ENCODE measurements at places on chromosomes 2 and 18.

DNA sequence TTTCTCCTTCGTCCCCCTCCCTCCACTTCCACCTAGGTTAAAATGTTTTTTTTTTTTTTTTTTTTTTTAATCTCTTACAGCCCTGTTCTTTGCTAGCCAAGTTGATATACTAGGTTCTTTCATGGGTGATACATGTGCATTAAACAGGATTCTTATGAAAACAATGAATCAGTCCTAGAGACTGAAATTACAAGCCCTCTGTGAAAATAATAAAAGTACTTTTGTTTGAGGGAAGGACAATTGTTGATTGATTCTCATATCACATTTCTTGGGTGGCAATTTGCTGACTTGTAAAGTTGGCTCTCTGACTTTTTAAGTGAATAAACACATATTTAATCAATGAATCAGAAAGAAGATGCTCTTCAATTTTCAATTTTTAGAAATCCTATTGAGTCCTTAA, 639.9 kb downstream of the LRP1B start:
- H3K27ac ChIP-seq, result no peak overlapping the region
- DNase-seq, result no peak
- no peaks in the 10 kb centered on the region for H3K4me1 ChIP-seq
- H3K4me3 ChIP-seq, result no peak overlapping the region

GRCh38 chr2:119873350-119874315, 113.9 kb downstream of the PTPN4 start:
- H3K27ac ChIP-seq, result no peak overlapping the region
- DNase-seq, result no peak
- no peaks in the 10 kb centered on the region for H3K27me3 ChIP-seq
- no peaks in the 10 kb centered on the region for H3K4me1 ChIP-seq
- H3K36me3 ChIP-seq, result no peaks in the 10 kb centered on the region

DNA sequence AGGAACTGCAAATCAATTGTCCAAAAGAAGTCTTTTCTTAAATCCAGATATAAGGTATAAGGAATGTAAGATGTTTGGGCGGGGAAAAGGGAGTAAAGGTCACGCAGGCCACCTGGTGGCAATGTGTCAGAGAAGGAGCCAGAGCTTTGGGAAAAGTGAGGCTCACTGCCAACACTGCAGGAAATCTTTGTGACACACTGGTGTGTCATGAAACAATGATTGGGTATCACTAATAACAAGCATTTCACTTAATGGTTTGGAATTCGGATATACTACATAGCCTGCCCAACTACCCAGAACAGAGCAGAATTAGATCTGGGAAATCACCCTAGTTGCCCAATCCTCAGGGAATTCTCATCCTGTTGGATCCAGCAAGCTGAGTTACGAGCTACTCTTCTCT, 61.0 kb downstream of the RBMS1 start:
- H3K4me1 ChIP-seq, result peaks cover 9% of the 10 kb centered on the region
- peaks cover 2% of the 10 kb centered on the region for H3K36me3 ChIP-seq
- H3K27me3 ChIP-seq, result no peaks in the 10 kb centered on the region
- DNase-seq, result no peak
- no peak overlapping the region for H3K4me3 ChIP-seq

DNA sequence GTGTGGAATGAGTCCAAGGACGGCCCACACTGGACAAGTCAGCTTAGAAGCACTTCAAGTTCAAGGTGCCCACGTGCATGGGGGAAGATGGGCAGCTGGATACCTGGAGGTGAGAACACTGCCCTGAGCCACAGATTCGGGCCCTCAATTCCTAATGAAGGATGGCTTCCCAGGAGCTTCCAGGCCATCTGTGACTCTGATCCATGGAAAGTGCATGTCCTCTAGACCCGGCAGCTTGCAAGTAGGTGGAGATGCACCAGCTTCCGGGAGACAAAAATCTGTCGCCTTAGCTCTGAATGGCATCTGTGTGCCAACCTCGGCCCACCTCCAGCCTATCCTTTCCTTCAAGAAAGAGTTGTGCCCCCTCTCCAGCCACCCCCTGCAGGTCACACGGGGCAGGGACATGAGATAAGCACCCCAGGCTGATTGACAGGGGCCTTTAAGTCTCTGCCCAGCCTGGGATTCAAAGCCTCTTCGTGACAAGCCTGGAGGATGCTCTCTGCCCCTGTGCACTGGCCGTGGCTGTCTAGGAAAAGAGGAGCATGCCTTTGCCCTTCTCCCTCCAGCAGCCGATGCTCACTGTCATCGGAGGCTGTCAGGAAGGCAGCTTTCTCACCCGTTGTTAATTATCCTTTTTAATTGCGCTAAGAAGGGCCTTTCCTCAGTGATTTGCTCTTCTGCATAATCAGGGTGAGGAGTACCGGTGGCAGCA, 65.5 kb downstream of the BIN1 start:
- DNase-seq, result no peak
- no peak overlapping the region for H3K27ac ChIP-seq
- no peaks in the 10 kb centered on the region for H3K36me3 ChIP-seq
- H3K4me1 ChIP-seq, result no peaks in the 10 kb centered on the region
- H3K4me3 ChIP-seq, result no peak overlapping the region

DNA sequence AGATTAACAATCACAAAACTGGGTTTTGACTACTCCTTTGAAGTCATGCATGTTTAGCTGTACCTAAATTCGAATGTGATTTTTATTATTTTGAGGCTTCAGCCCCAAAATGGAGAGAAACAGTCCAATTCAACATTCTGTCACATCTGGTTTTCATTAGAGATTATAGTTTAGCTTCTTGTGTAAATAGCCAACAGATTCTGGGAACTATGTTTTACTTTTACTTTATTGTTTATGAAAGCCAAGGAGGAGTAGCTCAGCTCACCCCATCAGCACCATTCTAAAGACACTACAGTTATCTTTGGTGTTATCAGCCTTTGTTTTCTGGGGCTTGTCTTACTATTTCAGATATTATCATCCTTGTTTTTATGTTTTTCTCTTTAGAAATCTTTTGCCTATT, 465.0 kb upstream of the CWC22 start:
- H3K27ac ChIP-seq, result no peak overlapping the region
- DNase-seq, result no peak
- H3K4me1 ChIP-seq, result no peaks in the 10 kb centered on the region
- no peaks in the 10 kb centered on the region for H3K27me3 ChIP-seq

GRCh38 chr2:169507698-169508097, 1.8 kb upstream of the KLHL41 start:
- H3K36me3 ChIP-seq, result no peaks in the 10 kb centered on the region
- no peak overlapping the region for H3K27ac ChIP-seq
- H3K4me3 ChIP-seq, result no peak overlapping the region
- no peaks in the 10 kb centered on the region for H3K4me1 ChIP-seq

- H3K27me3 ChIP-seq, result no peaks in the 10 kb centered on the region
- H3K4me1 ChIP-seq, result no peaks in the 10 kb centered on the region
- H3K36me3 ChIP-seq, result no peaks in the 10 kb centered on the region
- no peak overlapping the region for H3K4me3 ChIP-seq
- no peak overlapping the region for H3K27ac ChIP-seq
Observed at GRCh38 chr2:128395640-128396499, 77.2 kb upstream of the HS6ST1 start.

GRCh38 chr2:149089068-149089467, 50.6 kb downstream of the LYPD6B start:
- no peaks in the 10 kb centered on the region for H3K36me3 ChIP-seq
- no peaks in the 10 kb centered on the region for H3K4me1 ChIP-seq
- no peak for DNase-seq
- H3K27ac ChIP-seq, result no peak overlapping the region

GRCh38 chr2:144430722-144431391, 89.1 kb downstream of the ZEB2 start:
- H3K27me3 ChIP-seq, result no peaks in the 10 kb centered on the region
- no peaks in the 10 kb centered on the region for H3K4me1 ChIP-seq
- H3K27ac ChIP-seq, result no peak overlapping the region
- H3K4me3 ChIP-seq, result peak overlapping the region; percentile 8
- no peak for DNase-seq
- H3K36me3 ChIP-seq, result no peaks in the 10 kb centered on the region

- no peak overlapping the region for H3K4me3 ChIP-seq
- DNase-seq, result no peak
- no peaks in the 10 kb centered on the region for H3K36me3 ChIP-seq
- H3K27me3 ChIP-seq, result no peaks in the 10 kb centered on the region
- peaks cover 11% of the 10 kb centered on the region for H3K4me1 ChIP-seq
- no peak overlapping the region for H3K27ac ChIP-seq
Observed at GRCh38 chr2:102433973-102434654, 11.2 kb downstream of the IL18RAP start.

DNA sequence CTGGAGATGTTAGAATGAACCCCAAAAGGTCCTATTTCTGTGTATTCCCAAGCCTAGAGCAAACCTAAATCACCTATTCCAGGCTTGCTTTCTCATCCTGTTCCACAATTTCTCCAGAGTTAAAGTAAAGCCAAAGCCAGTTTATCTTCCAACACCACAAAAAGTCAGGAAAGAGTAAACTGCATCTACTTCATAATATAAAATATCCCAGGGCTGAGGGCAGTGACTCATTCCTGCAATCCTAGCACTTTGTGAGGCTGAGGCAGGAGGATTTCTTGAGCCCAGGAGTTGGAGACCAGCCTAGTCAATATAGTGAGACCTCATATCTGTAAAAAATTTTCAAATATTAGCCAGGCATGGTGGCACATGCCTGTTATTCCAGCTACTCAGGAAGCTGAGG, 241.4 kb downstream of the CDH20 start:
- H3K27ac ChIP-seq, result no peak overlapping the region
- H3K4me1 ChIP-seq, result no peaks in the 10 kb centered on the region
- no peak overlapping the region for H3K4me3 ChIP-seq
- no peaks in the 10 kb centered on the region for H3K36me3 ChIP-seq

DNA sequence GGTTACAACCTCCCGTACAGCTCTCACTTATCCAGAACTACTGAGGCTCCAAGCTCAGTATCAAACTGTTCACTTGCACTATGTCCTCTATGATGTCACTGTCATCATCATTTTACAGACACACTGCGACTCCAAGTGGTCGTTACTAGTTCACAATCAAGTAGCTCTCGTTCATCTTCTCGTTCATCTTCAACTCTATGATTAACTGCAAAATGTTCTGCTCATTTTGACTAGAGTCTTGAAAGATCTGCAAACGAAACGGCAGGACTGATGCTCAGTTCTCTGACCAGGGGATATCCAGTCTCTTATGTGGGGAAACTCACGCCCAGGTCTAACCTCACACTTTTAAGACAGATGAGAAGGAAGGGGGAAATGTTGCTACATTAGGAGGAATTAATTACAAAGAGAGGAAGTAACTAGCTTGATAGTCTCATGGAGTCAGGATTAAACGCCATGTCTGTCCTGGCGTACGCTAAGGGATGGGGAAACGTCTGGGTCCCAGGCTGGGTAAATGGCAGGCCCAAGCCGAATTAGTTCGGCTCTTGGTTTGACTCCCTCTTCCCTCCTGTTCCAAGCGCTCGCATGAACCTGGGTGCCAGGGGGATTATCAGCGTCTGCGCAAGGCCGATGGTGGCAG, 794 bp upstream of the CHCHD5 start:
- peaks cover 19% of the 10 kb centered on the region for H3K36me3 ChIP-seq
- H3K27me3 ChIP-seq, result no peaks in the 10 kb centered on the region
- H3K4me3 ChIP-seq, result peak overlapping the region; percentile 89
- no peak for DNase-seq
- H3K4me1 ChIP-seq, result peaks cover 35% of the 10 kb centered on the region
- peak overlapping the region; percentile 92 for H3K27ac ChIP-seq

DNA sequence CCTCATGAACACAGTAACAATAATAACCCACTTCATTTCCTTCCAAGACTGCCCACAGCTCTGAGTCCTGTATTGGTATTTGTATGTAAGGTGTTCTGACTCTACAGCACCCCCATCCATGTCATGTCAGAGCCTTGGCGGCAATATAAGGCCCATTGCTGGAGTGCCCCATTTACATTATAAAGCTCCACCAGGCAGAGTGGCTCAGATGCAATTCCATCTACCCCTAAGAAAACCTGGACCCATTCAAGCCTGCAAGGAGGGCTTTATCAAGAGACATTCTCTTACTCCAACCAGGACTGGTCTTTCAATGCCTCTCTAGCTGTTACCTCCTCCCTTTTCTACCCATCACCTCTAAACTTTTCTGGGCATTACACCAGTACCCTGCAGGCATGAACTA, 101.6 kb downstream of the ANTXR1 start:
- no peak overlapping the region for H3K27ac ChIP-seq
- no peak overlapping the region for H3K4me3 ChIP-seq
- H3K36me3 ChIP-seq, result no peaks in the 10 kb centered on the region
- DNase-seq, result no peak
- no peaks in the 10 kb centered on the region for H3K4me1 ChIP-seq
- no peaks in the 10 kb centered on the region for H3K27me3 ChIP-seq

DNA sequence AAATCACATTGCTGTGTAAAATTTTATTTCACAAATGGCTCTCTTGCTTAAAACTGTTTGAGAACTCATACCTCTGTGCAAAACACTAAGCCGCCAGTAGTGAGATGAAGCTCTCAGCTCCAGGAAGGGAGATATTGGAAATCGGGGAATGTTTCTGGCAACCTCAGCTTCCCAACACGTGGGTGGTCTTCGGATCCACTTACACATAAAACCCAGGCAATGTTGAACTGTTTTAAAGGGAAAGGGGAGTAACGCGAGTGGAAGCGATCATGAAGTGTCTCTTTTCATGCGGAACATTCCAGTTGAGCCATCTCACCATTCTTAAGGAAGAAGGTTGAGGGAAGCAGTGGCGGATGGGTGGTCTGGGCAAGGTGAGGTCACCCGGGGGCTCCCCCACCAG, 136.8 kb downstream of the ASB1 start:
- H3K27ac ChIP-seq, result no peak overlapping the region
- H3K27me3 ChIP-seq, result no peaks in the 10 kb centered on the region
- DNase-seq, result no peak
- no peaks in the 10 kb centered on the region for H3K4me1 ChIP-seq
- H3K4me3 ChIP-seq, result no peak overlapping the region

- H3K36me3 ChIP-seq, result no peaks in the 10 kb centered on the region
- H3K4me3 ChIP-seq, result no peak overlapping the region
- no peak overlapping the region for H3K27ac ChIP-seq
- no peak for DNase-seq
- no peaks in the 10 kb centered on the region for H3K27me3 ChIP-seq
- no peaks in the 10 kb centered on the region for H3K4me1 ChIP-seq
Observed at GRCh38 chr18:37330173-37330572, 235.4 kb downstream of the CELF4 start.

GRCh38 chr2:128663371-128664050, 344.8 kb upstream of the HS6ST1 start:
- no peaks in the 10 kb centered on the region for H3K4me1 ChIP-seq
- no peaks in the 10 kb centered on the region for H3K36me3 ChIP-seq
- no peak for DNase-seq
- no peak overlapping the region for H3K27ac ChIP-seq

- no peak for DNase-seq
- H3K4me3 ChIP-seq, result no peak overlapping the region
- no peaks in the 10 kb centered on the region for H3K4me1 ChIP-seq
- H3K27me3 ChIP-seq, result peaks cover 3% of the 10 kb centered on the region
- no peak overlapping the region for H3K27ac ChIP-seq
Observed at GRCh38 chr2:20961858-20962257, 82.0 kb downstream of the APOB start.

GRCh38 chr18:66999003-66999402, 395.1 kb upstream of the CDH19 start:
- H3K4me3 ChIP-seq, result no peak overlapping the region
- no peak for DNase-seq
- no peak overlapping the region for H3K27ac ChIP-seq
- H3K36me3 ChIP-seq, result no peaks in the 10 kb centered on the region

- peaks cover 8% of the 10 kb centered on the region for H3K4me1 ChIP-seq
- no peaks in the 10 kb centered on the region for H3K36me3 ChIP-seq
- DNase-seq, result no peak
- no peak overlapping the region for H3K4me3 ChIP-seq
- no peaks in the 10 kb centered on the region for H3K27me3 ChIP-seq
- H3K27ac ChIP-seq, result no peak overlapping the region
Observed at GRCh38 chr2:7649461-7650228, 732.4 kb downstream of the RNF144A start.

- no peak for DNase-seq
- peaks cover 56% of the 10 kb centered on the region for H3K27me3 ChIP-seq
- no peaks in the 10 kb centered on the region for H3K36me3 ChIP-seq
- H3K4me3 ChIP-seq, result no peak overlapping the region
- peaks cover 10% of the 10 kb centered on the region for H3K4me1 ChIP-seq
Observed at GRCh38 chr2:38037757-38038621, 38.0 kb downstream of the CYP1B1 start.
